ENCODE measurements at places on chromosomes 3 and 15.

- DNase-seq, result no peak
These were observed 89.3 kb downstream of the CCNL1 start for GRCh38 chr3:157070678-157070999.

DNA sequence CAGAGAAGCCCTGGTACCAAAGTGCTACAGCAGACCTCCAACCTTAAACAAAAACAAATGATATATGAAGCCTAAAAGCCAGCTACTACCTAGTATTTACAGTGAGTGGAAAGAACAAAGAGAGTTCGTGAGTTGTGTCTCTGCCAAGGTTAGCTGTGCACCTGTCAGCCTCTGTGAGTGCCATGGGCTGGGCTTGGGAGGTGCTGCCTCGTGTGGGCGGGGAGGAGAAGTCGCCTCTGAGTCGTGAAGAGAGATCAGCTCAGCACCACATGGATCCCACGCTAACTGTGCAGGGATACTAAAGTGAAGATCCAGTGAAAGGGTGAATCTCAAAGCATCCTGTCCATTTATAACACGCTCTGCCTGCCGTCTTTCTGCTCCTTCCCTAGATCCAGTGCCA is 101.9 kb downstream of the CHDH start:
- DNase-seq, result no peak

GRCh38 chr15:68635141-68635540 is 56.3 kb downstream of the CORO2B start:
- no peak for DNase-seq

- no peak for DNase-seq
These were observed 112.8 kb upstream of the BCL6 start for GRCh38 chr3:187858041-187858440.

- no peak for DNase-seq
These were observed 3.9 kb upstream of the VPS8 start for GRCh38 chr3:184808021-184808420.

- no peak for DNase-seq
These were observed 35.2 kb downstream of the GLB1 start for GRCh38 chr3:33061782-33062181.

DNA sequence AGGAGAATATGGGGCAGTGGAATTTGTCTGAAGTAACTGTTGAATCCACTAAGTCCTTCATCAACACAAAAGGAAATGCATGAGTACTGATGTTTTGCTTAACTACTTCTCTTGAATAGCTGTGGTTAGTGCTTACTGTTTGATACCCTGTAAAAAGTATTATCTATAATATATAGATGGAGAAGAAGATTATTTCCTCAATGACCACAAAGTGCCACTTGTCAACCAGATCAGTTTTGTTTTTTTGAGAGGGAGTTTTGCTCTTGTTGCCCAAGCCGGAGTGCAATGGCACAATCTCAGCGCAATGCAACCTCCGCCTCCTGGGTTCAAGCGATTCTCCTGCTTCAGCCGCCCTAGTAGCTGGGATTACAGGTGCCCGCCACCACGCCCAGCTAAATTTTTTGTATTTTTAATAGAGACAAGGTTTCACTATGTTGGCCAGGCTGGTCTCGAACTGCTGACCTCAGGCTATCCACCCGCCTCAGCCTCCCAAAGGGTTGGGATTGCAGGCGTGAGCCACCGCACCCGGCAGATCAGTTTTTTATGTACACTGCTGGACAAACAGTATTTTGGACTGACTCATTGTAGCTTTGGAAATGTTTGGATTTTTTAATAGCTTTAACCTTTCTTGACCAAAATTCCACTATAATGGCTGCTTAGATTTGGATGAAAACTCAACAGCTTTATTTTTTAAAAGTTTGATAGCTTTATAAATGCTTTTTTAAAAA is 1.5 kb upstream of the RPLP1 start:
- DNase-seq, result no peak

DNA sequence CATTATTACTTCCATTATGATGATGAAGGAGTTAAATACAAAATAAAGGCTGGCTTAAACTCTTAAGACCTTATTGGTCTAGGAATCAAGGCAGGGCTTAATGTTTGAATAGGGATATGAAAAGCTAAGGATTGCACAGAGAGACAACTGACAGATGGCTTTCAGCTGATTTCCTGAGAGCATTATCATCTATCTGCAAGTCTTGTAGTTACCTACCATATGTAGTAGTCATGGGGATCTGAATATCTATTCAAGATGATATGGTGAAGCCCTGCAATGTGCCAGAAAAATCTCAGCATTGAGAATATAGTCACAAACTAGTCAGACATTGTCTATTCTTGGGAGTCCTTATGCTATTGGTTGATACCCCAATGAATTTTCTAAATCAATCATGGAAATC is 47.5 kb upstream of the CHMP2B start:
- no peak for DNase-seq

DNA sequence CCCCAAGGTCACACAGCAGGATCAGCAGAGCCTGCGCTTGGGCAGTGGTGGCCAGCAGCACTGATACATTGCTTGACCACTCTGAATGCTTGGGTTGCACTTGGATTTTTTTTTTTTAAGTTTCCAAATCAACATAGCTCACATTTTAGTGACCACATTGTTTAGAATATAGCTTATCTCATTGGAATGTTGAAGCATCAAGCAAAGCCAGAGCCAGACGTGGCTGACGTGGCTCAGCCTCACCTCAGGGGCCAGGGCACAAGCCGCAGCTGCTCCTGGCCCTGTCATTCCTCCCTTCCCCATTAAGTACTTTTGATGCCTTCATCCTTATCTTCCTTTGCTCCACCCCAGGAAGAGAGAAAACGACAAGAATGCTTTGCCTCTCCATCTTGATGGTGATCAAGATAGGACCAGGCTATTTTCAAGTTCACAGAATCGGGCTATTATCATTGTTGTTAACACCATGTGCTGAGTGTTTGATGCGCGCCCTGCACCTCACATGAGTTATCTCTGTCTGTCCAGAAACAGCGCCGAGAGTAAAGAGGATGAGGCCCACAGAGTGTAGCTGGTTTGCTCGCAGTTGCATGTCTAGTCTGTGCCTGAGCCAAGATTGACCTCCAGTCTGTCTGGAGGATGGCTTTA is 75.8 kb downstream of the AAGAB start:
- DNase-seq, result no peak

DNA sequence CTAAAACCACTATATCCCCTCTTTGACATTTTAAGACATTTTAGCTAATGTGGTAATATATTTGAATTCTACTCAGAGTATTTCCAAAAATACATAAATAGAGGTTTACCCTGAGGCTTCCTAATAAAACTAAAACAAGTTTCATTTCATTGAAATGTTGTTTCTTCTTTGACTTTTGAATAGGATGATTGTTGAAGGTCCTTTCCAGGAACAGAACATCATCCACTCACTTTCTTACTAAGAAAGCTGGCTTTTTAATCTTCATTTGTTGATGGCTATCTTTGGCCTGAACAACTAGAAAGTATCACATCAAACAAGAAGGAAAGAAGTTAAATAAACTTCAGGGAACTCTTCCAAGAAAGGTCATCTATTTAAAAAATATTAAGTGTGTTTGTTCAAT is 169.7 kb downstream of the RAP2B start:
- no peak for DNase-seq

- DNase-seq, result no peak
These were observed 30.7 kb upstream of the IP6K2 start for GRCh38 chr3:48747706-48748105.

- DNase-seq, result no peak
These were observed 122.0 kb upstream of the SLC7A14 start for GRCh38 chr3:170707899-170708298.

GRCh38 chr3:78506061-78506460 is 1261.7 kb downstream of the ROBO1 start:
- no peak for DNase-seq

GRCh38 chr3:80785475-80785874 is 976.0 kb downstream of the GBE1 start:
- DNase-seq, result no peak

DNA sequence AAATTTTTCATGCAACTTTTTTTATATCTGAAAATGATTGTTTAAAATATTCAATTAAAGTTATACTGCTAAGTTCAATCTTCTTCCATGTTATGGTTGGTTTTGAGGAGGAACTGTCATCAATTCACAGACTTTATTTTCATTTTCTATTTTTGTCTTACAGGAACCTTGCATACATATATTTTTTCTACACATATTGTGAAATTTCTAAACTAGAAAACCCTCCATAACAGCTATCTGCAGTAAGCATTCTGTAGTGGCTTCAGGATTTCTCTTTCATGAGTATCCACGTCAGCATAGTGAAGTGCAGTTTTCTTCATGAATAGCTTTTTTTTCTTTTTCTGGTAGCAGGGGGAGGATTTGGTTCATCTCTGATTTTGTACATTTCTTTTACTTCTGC is 48.2 kb downstream of the ATR start:
- no peak for DNase-seq

DNA sequence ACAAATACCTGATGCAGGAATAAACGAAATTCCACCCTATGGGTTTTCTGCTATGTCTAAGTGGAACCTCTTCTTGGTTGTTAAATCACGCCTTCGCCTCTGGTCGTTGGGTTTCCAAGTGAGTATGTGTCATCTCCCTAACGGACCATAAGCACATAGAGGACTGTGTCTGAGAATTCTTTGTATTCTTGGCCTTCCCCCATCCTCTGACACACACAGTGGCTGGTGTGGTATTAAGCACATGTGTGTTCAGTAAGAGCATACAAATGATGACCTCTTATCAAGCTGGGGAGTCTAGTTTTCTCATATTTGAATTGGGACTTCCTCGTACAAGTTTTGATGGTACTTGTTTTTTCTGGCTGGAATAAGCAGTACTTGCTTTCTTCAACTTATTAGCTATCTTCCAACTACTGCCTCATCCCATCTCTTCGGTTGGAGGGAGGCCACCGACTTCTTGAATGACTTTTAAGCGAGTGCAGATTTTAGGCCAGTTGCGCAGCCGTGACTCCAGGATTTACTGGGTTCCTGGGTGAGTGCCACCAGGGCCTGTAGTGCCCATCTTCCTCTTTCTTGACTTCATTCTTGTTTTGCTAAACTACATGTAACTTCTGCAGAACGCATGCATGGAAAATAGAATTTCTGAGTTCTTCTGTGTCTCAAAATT is 240.2 kb downstream of the ADAMTS17 start:
- no peak for DNase-seq

DNA sequence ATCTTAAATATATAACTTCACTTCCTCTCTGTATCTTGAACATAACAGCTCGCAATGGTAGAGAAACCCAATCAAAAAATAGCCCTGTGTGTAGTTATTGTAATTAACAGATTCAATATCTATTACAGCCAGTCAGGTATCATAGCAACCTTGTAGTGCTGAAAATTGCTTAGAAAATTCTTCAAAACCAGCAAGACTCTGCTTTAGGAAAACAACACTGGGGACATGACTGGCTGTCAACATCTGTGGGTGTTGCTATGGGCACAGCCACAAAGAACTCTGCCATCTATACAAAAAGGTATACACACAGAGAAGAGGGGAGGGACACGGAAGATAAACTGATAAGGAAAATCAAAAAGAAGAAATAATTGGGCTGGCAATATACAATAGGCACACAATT is 101.2 kb downstream of the WDR72 start:
- no peak for DNase-seq

GRCh38 chr3:101976473-101976872 is 127.2 kb downstream of the NFKBIZ start:
- DNase-seq, result no peak

GRCh38 chr15:80527961-80528360 is 123.8 kb downstream of the ARNT2 start:
- no peak for DNase-seq

GRCh38 chr3:150146991-150147761 is 176.5 kb upstream of the PFN2 start:
- DNase-seq, result no peak

DNA sequence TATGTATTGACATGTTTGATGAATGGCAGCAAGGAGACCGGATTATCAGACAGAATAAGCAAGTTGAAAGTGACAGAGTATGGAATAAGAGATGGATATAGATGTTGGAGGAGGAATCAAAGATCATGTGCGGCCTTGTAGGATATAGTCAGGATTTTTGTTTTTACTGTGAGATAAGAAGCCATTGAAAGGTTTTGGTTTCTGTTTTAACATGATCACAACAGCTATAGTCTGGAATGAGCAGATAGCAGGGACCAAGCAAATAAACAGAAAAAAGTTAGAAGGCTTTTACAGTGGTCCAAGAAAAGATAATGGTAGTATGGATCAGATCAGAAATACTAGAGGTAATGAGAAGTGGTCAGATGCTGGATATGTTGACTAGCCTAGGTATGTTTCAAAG is 52.6 kb downstream of the SLC12A6 start:
- no peak for DNase-seq

- DNase-seq, result no peak
These were observed 84.9 kb upstream of the SPATA12 start for GRCh38 chr3:56975567-56975966.

DNA sequence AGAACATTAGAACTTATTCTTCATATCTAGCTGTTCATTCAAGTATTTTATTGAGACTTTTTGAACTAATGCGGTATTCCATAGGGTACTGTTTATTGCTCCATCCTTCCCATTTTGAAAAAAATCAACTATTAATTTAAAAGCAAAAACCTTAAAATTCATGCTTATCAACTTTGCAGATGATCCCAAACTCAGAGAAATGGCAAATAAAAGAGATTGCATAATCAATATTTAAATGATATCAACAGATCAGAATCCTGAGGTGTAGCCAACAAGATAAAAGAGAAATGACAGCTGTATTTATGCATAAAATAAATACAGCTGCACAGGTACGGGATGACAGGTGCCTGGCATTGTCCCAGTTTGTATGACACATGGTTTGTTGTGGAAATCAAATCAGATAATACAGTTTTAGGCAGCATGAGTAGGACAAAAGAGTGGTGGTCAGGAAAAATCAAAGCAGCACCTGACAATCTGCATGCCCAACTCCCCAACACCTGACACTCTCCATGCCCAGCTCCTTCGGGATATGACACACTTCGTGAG is 42.4 kb upstream of the CMTM8 start:
- DNase-seq, result no peak

GRCh38 chr3:51819151-51819550 is 40.1 kb upstream of the IQCF6 start:
- DNase-seq, result no peak

GRCh38 chr15:37219211-37219701 is 118.9 kb upstream of the MEIS2 start:
- no peak for DNase-seq

- no peak for DNase-seq
These were observed 85.5 kb downstream of the WNT7A start for GRCh38 chr3:13794322-13794721.

GRCh38 chr3:10531031-10531430 is 25.6 kb upstream of the ATP2B2 start:
- DNase-seq, result no peak

DNA sequence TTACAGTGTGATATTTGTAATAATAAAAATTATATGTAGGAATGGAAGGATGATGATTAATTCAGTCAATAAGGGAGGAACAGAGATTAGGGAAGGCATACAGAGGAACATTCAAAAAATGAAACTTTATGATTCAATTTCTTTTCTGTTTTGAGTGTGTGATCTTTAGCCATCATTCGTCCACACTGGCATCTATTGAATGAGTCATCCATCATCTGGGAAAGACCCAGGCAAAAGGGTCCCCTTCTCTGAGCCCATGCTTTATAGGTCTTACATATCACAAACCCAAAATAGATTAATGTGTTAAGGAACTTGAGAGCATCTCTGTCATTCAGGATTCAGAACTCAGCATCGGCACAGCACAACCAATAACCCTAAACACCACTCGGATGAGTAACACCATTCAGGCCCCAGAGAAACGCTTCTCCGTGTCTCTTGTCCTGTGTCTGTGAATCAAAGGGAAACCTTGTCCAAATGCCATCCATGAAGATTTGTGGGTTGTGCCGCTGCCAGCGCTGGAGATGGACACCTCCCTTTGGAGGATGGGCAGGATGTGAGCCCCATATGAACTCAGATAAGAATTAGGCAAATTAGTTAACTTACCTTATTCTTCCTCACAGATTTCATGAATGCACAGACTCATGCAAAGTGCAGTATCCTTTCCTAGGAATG is 21.7 kb upstream of the TPM1 start:
- DNase-seq, result no peak

All from T-helper 9 cell (primary cell).